ENCODE measurements at places on chromosomes 2 and 18. TPM values are rescaled to one million over a fixed set of nuclear protein-coding genes. Genes with fewer than 3 reads are reported as not detected.

MC5R gene
- total RNA-seq, result not detected

TNP1 gene
- not detected for total RNA-seq

GPR39 gene
- total RNA-seq, result 1.5 TPM

POTEJ gene
- not detected for total RNA-seq

ASIC4 gene
- total RNA-seq, result not detected
